ENCODE measurements at places on chromosomes 5 and 9. TPM values are rescaled to one million over a fixed set of nuclear protein-coding genes. Genes with fewer than 3 reads are reported as not detected.
A peak's percentile ranks its signal among the peaks of the same experiment; 100 is the strongest.

DNA sequence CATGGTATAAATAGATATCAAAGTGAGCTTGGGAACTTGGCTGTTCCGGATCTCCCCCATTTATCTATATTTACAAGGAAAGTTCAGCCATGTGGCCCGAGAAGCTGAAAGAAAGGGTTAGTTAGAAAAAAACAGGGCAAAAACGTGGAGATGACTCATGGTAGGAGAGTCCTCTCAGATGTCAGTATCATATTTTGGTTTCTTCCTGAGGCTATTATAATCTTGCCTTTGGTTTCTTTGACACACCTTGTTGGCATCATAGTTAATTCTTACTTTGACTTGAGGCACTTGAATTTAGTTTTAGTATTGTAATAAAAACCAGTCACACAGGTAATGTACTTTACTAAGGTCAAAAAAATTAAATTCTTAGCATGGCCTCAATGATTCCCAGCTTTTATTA is 59.9 kb downstream of the GABRA6 start:
- DNase-seq: no peak
- H3K36me3 ChIP-seq: no peaks in the 10 kb centered on the region
- H3K27ac ChIP-seq: no peak overlapping the region

- H3K27me3 ChIP-seq: no peaks in the 10 kb centered on the region
- H3K4me1 ChIP-seq: no peaks in the 10 kb centered on the region
- H3K36me3 ChIP-seq: no peaks in the 10 kb centered on the region
Observed at GRCh38 chr5:158670201-158670600, 429.5 kb downstream of the EBF1 start.

DNA sequence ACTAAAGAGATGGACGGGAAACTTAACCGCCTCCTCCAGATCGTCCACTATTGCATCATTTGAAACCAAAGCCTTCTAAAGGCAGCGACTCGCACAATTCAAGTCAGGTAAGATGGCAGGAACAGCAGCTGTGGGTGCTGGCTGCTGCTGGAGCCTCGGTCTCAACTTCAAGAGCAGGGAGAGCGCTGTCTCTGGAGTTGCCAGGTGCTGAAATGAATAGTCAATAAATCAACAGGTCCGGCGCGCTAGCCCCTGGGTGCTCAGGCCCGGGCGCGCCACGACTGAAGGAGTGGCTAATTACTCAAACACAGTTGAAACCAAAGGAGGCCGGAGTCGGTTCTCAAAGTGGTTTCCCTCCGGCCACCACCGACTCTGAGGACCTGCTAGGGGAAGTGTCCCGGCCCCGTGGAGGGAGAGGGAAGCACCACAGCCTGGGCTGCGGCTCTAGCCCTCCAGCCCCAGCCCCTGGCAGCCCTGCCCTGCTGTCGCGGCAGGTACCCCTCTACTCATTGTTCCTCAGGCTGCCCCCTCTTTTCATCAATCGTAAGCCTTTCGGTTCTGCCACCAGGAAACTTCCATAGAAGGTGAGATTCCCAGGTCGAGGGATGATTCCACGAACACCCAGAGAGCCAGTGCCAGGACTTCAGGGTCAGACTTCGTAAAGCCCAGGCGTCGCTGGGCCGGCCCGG is 804 bp downstream of the TTC39B start:
- H3K36me3 ChIP-seq: no peaks in the 10 kb centered on the region
- H3K4me1 ChIP-seq: peaks cover 24% of the 10 kb centered on the region
- DNase-seq: peak; percentile 20

QRFP gene
- not detected for total RNA-seq

DNA sequence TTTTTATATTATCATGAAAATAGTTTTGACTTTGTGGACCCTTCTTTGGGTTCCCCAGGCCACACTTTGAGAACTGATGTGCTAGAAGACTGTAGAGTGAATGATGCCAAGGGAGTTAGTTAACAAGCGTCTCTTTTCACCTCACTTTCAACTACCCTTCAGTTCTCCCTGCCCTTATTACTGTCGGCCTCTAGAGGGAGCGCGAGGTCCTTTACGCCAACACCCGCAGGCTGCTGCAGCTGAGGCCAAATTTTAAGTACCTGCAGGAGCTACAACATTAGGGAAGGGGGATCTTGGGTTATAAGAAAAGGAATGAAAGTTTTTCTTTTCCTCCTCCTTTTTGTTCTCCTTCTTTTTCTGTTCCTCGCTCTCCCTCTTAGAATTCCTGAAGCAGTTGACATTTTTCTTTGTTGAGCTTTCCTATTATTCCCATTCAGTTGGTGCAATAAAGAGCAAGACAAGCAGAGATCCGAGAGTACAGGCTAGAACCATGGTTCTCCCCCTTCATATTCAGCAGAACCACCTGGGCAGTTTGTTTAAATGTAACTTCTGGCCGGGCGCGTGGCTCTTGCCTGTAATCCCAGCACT is 84.0 kb downstream of the ZFAND5 start:
- H3K4me3 ChIP-seq: no peak overlapping the region
- DNase-seq: no peak
- no peak overlapping the region for H3K27ac ChIP-seq
- H3K4me1 ChIP-seq: no peaks in the 10 kb centered on the region

DNA sequence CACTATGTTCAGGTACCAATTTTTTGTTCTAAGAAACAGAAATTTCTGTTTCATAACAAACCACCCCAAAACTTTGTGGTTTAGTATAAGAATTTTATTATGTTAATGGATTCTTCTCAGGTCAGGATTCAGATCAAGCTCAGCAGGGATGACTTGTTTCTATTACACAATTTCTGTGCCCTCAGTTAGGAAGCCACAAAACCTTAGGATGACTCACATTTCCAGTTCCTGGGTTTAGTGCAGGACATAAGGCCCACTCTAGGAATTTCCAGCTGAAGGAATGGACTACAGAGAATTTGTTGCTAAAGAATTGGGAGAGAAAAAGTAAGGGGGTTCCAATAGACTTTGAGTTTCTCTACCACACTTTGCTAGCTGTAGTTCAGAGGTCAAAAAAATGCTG is 629.3 kb downstream of the ANXA1 start:
- H3K27me3 ChIP-seq: no peaks in the 10 kb centered on the region
- no peak for DNase-seq
- no peak overlapping the region for H3K4me3 ChIP-seq
- no peak overlapping the region for H3K27ac ChIP-seq
- no peaks in the 10 kb centered on the region for H3K4me1 ChIP-seq

DNA sequence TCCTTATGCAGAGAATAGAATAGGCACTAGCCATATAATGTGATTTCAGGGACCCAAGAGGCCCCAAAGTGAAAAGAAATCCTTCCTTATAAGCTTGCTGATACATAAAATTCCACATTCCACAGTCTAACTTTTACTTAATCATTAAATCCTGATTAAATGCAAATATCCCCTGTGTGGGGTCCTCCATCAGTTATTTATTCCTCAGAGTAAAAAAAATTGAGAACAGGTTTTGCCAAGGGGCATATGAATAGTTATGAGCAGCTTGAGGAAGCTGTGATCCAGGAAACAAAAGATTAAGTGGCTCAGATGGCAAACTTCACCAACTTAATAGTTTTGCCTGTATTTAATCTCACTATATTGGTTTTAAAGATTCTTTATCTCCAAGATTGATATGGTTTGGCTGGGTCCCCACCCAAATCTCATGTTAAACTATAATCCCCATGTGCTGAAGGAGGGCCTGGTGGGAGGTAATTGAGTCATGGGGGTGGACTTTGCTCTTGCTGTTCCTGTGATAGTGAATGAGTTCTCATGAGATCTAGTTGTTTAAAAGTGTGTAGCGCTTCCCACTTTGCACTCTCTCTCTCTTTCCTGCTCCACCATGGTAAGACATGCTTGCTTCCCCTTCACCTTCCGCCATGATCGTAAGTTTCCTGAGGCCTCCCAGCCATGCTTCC is 324.9 kb downstream of the NPR3 start:
- H3K36me3 ChIP-seq: no peaks in the 10 kb centered on the region
- H3K27ac ChIP-seq: no peak overlapping the region
- no peak overlapping the region for H3K4me3 ChIP-seq
- no peaks in the 10 kb centered on the region for H3K27me3 ChIP-seq
- no peak for DNase-seq

GRCh38 chr9:84502066-84502465 is 161.5 kb upstream of the SLC28A3 start:
- H3K27ac ChIP-seq: no peak overlapping the region
- H3K4me1 ChIP-seq: no peaks in the 10 kb centered on the region
- H3K36me3 ChIP-seq: no peaks in the 10 kb centered on the region
- H3K27me3 ChIP-seq: no peaks in the 10 kb centered on the region
- no peak for DNase-seq

DNA sequence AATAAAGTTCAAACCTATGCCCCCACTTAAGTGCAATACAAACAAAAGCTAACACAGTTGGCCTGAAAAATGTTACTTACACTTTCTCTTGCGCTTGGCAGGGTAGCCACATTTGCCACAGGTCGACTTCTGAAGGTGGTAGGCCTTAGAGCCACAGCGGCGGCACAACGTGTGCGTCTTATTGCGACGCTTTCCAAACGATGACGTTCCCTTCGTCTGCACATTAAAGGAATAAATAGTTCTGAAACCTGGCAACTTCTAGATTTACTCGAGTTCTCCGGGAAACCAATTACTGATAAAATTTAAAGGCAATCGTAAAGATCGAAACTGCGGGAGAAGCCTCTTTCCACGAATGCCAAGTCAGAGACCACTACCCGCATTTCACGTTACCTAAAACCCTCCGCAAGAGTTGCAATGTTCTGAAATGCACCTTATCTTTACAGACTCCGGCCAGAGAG is 602 bp downstream of the RPL37 start:
- peak overlapping the region; percentile 89 for H3K4me3 ChIP-seq
- H3K27ac ChIP-seq: peak overlapping the region; percentile 97
- peaks cover 6% of the 10 kb centered on the region for H3K4me1 ChIP-seq
- H3K27me3 ChIP-seq: no peaks in the 10 kb centered on the region

SPATA31D4 gene
- not detected for total RNA-seq

MARVELD2 gene
- total RNA-seq: 0.81 TPM

PCDHB14 gene
- total RNA-seq: 14.6 TPM

DNA sequence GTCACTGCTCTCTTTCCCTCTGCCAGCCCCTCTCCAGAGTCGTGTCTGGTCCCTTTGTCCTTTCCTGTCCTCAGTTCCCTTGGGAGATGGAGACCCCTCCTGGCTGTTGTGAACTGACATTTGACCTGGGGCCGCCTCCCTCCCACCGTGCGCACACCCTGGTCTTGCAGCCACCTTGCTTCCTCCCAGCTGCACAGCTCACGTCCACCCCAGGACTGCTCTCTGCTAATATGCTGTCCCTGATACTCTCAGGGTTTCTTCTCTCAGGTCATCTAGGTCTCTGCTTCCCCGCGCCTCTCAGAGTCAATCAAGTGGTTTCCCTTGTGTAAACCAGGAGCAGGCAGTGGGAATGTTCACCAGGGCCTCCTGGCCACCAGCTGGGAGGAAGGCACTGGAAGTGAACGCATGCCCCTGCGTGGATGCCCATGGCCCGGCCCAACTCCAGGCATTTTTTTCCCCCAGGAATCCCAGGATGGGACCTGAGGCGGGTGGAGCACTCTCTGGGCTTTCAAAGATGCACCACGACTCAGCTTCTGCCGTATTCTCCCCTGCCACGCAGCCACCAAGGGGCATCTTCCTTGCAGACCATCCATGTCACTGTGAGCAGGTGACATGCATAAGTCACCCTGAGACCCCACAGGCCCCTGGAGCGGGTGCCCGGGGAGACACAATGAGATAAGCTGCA is 142.4 kb downstream of the OLFM1 start:
- H3K27me3 ChIP-seq: no peaks in the 10 kb centered on the region
- DNase-seq: no peak
- no peaks in the 10 kb centered on the region for H3K36me3 ChIP-seq
- no peak overlapping the region for H3K4me3 ChIP-seq

C5 gene
- total RNA-seq: 8.3 TPM

DNA sequence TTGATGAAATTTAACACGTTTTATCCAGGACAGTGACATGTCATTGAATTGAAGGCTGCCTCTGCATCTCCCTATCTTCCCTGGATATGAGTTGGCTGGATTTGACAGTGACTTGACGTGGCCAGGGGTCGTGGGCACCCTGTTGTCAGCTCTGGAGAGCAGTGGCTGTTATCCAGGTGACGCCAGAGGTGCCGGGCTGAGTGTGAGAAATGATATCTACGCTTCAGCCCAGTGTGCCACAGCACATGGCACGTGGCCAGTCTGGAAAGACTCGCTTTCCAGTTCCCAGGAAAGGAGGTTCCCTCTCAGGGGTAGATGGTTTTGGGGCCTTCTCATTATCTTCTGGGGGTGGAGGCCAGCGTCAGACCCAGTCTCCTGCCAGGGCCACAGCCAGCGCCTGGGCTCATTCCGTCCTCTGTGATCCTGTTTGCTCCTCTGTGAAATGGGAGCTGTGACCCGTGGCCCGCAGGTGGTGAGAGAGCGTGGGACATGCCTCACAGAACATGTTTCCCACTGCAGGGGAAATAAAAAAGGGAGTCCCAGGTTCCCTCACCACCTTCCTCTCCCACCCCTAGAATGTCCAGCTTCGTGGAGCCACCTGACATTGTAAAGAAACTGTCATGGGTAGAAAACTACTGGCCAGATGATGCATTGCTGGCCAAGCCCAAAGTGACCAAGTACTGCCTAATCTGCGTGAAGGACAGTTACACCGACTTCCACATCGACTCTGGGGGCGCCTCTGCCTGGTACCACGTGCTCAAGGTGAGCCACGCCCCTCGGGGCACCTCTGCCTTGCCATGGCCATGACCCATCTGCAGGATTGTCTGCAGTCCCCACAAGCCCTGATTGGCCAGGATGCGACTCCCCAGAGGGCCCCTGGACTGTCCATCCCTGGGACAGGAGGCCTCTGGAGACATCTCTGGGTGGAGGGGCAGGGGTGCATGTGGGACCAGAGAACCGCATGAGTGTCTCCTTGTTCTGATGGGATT is 76.5 kb downstream of the PHF2 start:
- no peaks in the 10 kb centered on the region for H3K27me3 ChIP-seq
- peaks cover 65% of the 10 kb centered on the region for H3K36me3 ChIP-seq
- H3K4me1 ChIP-seq: no peaks in the 10 kb centered on the region
- DNase-seq: no peak

ADAMTSL1 gene
- 61.4 TPM for total RNA-seq

HTR4 gene
- total RNA-seq: 7.8 TPM

BARHL1 gene
- not detected for total RNA-seq

DNA sequence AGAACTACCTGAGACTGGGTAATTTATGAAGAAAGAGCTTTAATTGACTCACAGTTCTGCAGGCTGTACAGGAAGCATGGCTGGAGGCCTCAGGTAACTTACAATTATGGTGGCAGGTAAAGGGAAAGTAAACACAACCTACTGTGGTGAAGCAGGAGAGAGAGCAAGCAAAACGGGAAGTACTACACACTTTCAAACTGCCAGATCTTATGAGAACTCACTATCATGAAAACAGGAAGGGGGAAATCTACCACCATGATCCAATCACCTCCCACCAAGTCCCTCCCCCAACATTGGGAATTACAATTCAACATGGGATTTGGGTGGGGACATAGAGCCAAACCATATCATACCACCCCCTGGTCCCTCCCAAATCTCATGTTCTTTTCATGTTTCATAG is 58.7 kb upstream of the GPR151 start:
- no peak overlapping the region for H3K4me3 ChIP-seq
- no peak overlapping the region for H3K27ac ChIP-seq

DNA sequence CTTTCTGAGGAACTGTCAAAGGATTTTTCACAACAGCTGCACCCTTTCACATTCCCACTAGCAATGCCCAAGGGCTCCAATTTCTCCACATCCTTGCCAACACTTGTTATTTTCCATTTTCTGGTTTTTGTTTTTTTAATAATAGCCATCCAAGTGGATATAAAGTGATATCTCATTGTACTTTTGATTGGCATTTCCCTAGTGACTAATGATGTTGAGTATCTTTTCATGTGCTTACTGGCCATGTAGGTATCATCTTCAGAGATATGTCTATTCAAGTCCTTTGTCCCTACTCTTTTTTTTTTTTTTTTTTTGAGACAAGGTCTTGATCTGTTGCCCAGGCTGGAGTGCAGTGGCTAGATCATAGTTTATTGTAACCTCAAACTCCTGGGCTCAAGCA is 115.8 kb upstream of the HAND1 start:
- H3K4me3 ChIP-seq: no peak overlapping the region
- no peak for DNase-seq
- H3K27me3 ChIP-seq: no peaks in the 10 kb centered on the region
- H3K27ac ChIP-seq: no peak overlapping the region
- H3K4me1 ChIP-seq: no peaks in the 10 kb centered on the region
